ENCODE measurements at places on chromosomes 5 and 9.
A peak's percentile ranks its signal among the peaks of the same experiment; 100 is the strongest.

DNA sequence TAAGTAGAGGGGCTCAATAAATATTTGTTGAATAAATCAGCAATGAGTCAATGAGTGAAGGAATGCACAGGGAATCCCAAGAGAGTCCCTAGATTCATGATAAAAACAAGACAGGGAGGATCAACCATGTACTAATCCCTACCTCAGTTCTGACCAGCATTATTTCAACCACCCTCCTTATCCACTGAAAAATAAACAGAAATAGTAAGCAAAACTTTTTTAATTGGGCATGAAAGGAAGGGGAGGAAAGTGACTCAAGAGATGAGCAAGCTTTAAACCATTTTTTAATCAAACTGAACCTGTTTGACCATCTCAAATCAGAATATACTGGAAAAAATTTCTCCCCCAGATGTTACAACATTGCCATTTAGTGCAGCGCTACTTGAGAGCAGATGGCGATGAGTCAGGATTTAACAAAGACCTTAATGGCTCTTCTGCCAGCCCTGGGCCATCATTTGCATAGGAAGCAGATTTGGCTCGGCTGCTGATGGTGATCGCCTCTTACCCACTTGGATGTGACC lies 194.8 kb upstream of the SLC30A5 start:
- no peak for DNase-seq

DNA sequence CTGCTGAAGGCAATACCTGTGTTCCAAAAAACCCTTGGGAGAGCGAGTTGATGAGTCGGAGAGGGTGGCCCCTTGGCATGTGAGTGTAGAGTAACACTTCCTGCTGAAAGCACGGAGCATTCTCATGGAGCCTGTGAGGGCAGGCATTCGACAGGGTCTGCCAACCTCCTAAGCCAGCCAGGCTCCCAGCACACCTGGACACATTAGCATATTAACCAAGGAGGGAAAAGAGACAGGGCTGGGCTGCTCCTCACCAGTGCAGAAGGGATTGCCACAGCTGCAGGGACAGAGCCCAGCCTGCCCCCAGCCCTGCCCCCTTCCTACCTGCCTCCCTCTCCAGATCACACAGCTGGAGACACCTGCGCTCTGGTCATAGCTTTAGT lies 46.4 kb upstream of the SEMA4D start:
- no peak for DNase-seq

GRCh38 chr5:10935536-10935935 lies 174.5 kb upstream of the DAP start:
- no peak for DNase-seq

- no peak for DNase-seq
Observed at GRCh38 chr9:115353681-115354080, 235.7 kb upstream of the TNC start.

GRCh38 chr5:113043491-113043931 lies 66.9 kb downstream of the DCP2 start:
- DNase-seq: no peak

DNA sequence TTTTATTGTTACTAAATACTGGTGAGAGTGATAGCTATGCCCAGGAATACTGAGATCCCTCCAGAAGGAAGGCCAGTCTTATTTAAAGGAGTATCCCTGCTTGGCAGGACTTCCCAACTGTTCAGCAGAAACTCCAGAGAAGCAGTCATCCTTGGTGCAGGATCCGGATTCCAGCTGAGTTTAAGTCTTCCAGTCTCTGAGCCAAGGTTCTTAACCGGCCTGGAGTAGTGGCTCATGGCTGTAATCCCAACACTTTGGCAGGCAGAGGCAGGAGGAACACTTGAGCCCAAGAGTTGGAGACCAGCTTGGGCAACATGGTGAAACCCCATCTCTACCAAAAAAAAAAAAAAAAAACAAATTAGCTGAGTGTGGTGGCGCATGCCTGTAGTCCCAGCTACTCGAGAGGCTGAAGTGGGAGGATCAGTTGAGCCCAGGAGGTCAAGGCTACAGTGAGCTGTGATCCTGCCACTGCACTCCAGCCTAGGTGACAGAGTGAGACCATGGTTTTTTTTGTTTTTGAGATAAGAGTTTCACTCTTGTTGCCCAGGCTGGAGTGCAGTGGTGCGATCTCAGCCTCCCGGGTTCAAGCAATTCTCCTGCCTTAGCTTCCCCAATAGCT lies 7.6 kb downstream of the NAIF1 start:
- DNase-seq: no peak

DNA sequence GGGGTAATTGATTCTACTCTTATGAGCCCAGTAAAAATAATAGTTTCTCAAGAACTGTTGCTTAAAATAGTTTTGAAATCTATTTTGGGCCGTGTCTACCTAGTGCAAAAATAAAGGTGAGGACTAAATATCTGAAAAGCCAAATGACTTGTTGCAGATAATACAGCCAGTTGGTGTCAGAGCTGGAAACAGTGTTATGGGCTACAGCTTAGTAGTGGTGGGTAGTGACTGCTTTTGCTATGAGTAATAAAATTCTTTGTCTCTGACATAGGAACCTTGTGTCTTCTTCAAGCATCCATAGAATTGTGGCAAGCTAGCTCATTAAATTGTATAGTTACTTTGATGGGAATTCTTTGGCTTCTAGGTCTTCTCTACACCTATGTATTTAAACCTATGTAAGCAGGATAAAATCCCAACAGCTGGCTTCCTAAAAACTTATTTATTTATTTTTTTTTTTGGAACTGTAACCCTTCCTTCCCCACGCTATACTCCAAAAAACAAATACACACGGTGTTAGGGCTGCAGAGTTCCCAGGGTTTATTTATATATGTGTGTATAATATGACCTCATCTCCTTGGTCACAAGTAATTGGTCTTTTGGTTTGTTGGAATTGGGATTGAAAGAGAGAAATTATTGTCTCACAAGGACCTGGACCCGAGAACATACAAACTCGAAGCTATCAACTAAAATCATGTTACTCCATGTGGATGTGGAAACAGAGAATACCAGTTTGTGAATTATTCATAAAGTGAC lies 138.0 kb downstream of the NUDT12 start:
- no peak for DNase-seq

DNA sequence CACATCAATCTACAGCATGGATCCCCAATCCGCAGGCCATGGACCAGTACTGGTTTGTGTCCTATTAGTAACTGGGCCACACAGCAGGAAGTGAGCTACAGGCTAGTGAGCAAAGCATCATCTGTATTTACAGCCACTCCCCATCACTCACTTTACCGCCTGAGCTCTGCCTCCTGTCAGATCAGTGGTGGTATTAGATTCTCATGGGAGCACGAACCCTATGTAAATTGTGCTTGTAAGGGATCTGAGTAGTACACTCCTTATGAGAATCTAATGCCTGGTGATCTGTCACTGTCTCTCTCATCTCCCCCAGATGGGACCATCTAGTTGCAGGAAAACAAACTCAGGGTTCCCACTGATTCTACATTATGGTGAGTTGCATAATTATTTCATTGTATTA lies 212.7 kb upstream of the FAM174A start:
- DNase-seq: no peak

- DNase-seq: no peak
Observed at GRCh38 chr5:77882670-77883257, 106.6 kb upstream of the TBCA start.

DNA sequence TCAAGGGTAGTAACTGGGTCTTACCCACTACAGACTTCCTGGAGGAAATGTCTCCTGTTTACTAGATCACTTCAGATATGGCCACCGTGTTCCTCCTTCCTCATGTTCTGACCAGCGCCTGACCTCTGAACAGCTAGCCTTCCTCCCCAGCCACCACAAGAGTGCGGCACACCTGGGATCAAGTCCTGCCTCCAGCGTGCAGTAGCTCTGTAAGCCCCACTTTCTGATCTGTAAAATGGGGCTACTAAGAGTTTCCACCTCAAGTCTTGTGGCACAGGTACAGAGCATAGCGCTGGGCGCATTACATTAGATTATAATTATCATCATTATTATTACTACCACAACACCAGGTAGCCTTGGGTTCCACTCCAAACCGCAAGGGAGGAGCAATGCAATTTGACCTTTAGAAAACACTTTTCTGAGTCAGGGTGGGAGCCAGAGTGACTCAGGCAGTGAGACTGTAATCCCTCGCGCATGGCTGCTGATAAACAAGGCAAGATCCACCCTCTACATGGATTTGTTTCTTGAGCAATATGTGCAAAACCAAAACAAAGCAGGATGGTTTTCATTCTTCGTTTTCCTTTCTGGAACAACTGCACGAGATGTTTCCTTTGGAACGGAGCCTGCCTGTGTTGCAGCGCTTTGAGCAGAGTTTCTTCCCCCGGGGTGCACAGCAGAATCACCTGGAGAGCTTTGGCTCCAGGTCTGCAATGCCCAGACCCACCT lies 65.0 kb upstream of the ANGPTL2 start:
- DNase-seq: no peak

DNA sequence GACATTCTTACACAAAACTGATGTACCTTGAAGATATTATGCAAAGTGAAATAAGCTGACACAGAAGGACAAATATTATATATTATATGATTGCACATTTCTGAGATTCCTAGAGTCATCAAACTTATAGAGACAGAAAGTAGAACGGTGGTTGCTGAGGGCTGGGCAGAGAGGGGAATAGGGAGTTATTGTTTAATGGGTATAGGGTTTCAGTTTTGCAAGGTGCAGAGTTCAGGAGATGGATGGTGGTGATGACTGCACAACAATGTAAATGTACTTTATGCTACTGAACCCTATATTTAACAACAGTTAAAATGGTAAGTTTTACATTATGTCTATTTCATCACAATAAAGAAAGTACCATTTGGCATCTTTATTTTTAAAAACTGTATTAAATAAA lies 315.8 kb upstream of the POU5F2 start:
- DNase-seq: no peak

GRCh38 chr9:7659766-7660165 lies 139.8 kb downstream of the DMAC1 start:
- no peak for DNase-seq

DNA sequence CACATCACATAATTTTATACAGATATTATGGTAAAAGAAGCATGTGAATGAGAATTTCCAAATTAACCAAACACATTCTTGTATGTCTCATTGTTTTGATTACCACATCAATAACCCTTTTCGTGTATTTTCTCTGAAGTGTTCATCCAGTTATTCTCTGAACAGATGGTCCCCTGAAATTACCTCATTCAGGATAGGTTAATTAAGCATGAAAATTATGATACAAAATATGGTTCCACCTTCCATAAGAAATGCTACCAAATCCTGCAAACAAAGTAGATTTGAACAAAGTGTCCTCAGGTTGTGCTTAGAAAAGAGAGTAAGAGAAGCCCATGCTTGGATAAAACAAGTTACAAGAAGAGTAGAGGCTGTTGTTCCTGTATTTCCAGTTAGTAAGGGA lies 83.1 kb upstream of the LMNB1 start:
- no peak for DNase-seq

GRCh38 chr5:171938358-171938757 lies 68.1 kb downstream of the FBXW11 start:
- DNase-seq: no peak

DNA sequence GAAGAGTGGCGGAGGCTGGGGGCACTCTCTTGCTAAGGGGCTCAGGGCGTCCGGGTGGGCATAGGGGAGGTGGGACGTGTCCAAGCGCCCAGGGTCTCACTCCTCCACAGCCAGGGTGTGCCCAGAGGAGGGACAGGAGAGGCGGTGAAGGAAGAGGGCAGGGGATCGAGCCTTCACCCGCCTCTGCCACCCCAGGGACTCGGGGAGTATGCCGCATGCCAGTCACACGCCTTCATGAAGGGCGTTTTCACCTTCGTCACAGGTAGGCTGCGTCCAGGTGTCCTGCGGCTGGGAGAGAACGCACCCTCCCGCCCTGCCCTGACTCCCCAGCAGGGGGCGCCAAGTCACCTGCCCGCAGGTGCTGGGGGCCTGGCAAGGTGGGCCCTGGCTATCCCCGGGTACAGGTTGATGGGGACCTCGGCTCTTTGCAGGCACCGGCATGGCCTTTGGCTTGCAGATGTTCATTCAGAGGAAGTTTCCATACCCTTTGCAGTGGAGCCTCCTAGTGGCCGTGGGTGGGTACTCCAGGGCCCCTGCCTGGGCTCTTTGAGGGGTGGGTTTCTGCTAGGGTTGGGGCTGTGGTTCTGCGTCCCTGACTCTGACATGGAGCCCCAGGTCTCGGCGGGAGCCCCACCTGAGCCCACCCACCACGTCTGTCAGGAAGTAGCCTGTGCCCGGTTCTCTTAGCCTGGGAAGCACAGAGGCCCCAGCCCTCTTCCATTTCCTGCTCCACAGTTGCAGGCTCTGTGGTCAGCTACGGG lies 552 bp downstream of the TMEM141 start:
- DNase-seq: peak; percentile 55

GRCh38 chr5:135222771-135223170 lies 176.3 kb downstream of the MACROH2A1 start:
- DNase-seq: no peak

- no peak for DNase-seq
Observed at GRCh38 chr5:57002959-57003485, 51.1 kb upstream of the MIER3 start.

- no peak for DNase-seq
Observed at GRCh38 chr5:155252025-155252424, 238.5 kb downstream of the KIF4B start.

GRCh38 chr9:127570533-127571111 lies 41.5 kb upstream of the STXBP1 start:
- DNase-seq: no peak

DNA sequence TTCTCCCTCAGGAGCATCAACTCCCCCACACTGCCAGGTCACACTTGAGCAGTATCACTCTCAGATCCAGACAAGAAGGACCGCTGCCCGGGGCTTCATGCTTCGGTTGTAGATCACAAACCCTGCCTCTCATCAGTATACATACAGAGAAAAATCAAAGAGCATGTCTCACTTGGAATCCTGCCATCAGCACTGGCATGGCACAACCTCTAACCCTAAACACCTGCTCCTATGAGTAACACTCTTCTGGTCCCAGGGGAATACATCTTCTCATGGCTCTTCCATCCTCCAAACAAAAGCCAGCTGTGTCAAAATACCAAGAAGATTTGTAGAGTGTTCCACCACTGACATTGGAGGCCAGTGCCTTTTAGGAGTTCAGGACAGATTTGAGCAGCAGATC lies 84.8 kb upstream of the MIER3 start:
- DNase-seq: no peak

GRCh38 chr9:89744730-89745129 lies 139.9 kb downstream of the GADD45G start:
- no peak for DNase-seq

GRCh38 chr9:97944612-97945011 lies 6.6 kb upstream of the HEMGN start:
- DNase-seq: no peak

DNA sequence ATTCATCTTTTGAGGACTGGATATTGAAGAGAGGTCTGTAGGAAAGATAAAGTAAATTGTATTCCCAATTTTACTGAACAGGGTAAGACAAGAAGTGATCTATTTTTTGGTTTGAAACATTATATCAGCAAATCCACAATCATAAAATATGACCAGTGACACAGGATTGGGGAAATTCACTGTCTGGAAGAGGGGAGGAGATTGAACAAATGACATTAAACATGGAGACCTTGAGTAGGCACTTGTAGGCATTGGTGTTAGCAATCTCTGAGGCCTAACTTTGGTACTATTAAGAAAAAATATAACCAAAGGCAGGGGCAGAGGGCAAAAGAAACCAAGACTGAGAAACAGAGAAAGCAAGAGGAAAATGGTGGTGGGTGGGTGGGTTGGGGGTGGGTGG lies 132.6 kb upstream of the TMEM161B start:
- no peak for DNase-seq

- no peak for DNase-seq
Observed at GRCh38 chr9:119963258-119963797, 594.1 kb upstream of the BRINP1 start.
